ENCODE measurements at places on chromosomes 2 and 18.

DNA sequence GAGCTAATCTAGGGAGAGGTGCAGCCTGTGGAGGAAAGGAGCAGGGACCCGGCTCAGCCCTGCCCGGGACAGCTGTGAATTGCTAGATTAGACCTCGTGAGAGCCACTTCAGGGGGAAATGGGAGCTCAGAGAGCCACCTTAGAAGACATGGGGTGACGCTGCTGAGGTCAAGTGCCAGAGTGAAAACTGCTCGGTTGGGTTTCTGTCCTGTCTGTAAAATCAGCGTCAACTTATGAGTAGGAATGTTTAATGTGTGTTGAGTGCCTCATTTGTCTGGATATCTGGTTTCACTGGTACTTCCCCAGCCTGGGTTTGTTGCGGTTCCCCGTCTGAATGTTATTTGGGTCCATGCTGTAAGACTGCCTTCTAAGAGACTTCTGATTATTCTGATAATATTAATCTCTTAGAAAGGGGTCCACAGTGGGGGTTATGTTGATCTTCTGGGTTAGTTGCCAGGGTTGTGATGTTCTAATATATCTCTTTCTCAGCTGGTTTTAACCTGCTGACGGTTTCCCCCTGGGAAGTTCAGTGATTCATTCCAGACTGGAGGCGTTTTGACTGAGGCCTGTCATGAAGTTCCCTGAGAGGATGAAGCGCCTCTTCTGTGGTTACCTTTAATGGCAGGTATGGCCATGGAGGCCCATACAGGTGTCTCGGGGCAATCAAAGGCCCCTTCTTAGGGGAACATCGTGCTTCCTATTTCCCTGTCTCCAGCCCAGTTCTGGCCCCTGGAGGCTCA, 175.9 kb downstream of the SH3RF3 start:
- DNase-seq = no peak

- no peak for DNase-seq
Observed at GRCh38 chr2:10919771-10920621, 8.3 kb downstream of the KCNF1 start.

- no peak for DNase-seq
Observed at GRCh38 chr2:240051697-240052096, 1.6 kb downstream of the OR6B3 start.

DNA sequence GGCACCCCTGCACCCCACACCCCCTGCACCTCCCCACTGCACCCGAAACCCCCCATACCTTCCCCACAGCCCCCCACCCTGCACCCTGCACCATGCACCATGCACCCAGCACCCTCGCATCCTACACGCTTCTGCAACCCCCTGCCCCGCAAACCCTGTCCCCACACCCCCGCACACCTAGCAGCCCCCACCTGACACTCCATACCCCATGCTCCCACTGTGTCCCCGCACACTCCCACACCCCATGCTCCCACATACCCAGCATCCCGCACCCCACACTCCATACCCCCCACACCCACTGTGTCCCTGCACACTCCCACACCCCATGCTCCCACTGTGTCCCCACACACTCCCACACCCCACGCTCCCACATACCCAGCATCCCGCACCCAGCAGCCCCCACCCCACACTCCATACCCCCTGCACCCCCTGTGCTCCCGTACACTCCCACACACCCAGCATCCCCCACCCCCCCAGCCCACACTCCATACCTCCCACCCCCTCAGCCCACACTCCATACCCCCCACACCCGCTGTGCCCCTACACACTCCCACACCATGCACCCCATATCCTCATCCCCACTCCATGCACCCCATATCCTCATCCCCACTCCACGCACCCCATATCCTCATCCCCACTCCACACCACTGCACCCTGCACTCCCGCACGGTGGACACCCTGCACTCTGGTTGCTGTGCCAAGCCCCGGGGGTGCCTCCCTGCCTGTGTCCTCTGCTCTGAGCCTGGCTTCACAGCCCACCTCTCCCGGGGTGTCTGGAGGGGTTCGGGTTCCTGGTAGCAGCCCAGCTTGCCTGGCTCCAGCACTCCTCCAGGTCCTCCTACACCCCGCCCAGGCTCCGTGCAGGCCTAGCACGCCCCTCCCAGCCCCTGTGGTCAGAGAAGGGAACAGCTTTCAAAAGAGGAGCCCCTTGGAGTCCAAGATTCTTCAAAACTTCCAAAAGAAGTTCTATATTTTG, 93.9 kb upstream of the CTDP1 start:
- peak; percentile 8 for DNase-seq

DNA sequence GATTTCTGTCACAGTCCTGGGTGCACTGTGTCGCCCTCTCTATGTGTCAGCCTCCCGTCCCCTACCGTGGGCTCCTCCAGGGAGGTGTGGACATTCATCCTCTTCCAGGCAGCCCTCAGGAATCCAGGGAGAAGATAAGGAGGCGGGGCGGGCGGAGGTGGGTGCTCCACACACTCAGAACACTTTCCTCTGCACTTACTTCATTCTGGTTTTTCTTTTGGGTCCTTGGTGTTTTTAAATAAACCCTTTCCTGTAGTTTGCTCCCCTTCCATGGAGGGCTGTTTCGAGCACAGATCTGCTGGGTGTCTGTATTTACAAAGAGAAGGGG, 183.9 kb downstream of the FAM210A start:
- no peak for DNase-seq

DNA sequence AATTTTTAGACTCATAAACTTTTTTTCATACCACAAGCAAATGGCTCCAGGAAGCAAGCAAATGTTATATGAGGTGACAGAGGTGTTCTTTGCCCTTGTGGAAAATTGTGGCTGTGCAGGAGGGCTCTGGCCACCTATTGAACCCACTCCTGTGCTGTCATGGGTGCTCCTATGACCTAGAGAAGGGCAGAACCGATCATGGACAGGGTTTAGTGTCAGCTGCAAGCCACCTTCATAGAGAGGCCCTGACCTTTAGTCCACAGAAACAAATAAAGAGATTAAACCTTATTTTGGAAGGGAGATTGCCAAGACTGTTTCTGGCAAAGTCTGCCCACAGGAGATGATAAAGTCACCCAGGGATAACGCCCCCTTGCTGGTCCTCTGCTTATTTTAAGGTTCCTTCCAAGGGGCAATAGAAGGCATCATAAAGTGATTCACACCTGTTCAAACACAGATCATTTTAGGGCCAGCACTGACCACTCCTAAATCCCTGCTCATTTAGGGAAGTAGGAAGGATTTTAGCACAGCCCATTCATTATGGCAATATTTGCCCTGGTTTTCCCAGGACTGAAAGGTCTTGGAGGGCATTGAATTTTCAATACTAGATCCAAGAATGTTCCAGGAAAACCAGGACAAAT, 26.1 kb upstream of the STAT4 start:
- no peak for DNase-seq

DNA sequence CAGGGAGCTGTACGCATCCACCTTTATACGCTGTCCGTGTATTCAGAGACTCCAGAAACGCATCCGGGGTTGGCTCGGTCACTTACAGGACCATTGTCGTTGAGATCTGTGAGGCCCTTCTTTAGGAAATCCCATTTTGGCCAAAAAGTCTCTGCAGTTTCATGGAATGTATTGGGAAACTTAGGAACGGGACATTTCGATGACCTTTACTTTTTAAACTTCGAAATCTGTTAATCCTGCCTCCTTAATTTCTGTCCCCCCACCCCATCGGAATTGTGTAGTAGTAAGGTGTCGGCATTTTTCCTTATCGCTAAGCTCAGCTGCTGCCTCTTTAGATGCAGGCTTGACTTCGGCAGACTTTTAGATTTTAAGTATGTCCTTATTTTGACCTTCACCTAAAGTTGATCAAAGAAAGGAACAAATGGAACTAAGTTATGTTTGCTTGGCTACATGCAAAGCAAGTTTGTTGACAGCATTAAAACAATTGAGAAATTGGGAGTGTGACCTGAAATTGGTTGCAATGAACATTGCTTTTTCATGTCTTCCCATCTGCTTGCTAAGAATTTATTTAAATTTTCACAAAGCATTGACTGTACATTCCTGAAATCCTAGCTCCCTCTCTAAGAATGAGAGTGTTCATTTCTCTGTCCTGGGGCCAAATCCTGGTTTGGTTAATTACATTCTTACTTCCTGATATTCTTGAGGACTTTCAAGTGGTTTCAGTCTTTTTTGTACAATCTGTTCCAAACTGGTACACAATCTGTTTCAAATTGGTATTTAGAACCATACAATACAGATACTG, 884 bp upstream of the RAPH1 start:
- DNase-seq = no peak

DNA sequence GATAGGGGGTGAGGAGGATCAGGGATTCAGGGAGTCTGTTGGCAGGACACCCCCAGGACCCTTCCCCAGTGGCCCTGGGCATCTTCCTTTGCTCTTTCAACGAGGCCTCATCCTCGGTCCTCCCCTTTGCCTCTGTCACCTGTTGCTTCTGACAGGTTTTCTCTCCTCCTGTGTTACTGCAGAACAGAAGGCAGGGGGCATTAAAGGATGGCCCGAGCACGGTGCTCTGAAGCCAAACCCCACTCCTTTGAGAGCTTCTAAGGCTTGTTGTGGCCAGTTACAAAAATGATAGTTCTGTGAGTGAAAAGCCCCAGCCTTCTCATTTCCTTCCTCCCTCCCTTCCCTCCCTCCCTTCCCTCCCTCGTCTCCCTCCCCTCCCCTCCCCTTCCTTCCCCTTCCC, 82.5 kb downstream of the THNSL2 start:
- no peak for DNase-seq

DNA sequence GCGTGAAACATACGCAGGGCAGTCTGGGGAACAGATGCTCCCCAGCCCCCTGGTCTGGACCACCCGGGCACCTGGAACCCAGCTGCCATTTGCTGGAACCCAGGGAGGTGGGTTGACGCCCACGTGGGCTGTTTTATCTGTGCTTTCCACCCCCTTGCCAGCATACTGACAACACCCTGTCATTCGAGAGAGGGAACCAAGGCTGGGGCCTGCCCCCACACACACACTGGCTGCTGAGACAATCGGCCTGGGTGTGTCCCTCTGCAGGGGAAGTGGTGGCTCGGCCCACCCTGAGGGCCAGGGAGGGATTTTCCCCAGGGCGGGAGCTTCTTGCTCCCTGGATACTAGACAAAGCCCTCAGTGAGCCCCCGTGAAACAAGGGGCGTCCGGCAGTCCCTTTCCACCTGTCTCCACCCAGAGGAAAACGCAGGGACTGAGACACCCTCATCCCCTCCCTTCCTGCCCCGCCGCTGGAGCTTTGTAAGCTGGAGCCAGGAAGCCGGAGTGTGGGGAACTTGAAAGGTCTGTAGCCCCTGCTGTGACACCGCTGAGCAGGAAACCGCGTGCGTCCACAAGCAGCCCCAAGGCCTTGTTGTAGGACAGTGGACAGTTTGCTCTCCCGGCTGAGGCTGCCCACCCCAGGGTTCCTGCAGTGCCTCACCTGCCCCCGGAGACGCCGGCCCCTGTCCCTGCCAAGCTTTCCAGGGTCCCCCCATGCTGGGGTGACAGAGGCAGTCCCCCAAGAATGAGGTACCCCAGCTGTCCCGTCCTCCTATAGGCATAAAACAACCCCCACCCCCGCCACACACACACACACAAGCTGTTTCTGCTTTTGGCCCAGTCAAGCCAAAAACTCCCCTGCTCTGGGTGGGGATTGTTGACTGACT, 14.1 kb upstream of the KLF11 start:
- peak; percentile 64 for DNase-seq

DNA sequence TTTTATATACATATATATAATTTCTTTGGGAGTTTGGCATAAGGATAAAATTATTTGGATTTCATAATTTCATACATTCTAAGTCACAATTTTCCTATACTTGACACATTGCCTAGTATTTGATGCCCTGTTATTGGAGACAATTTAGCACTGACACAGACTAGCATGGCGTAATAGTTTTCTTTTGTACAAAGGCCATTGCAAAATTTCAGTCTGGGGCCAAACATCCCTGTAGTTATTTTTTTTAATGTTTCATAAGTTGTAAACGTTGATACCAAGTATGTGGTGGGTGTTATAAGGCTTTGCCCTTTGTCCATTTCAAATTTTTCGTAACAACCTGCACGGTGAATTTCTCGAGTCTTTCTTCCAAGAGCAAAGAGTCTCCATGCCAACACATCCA, 95.7 kb upstream of the NRP2 start:
- DNase-seq = no peak

GRCh38 chr2:140863713-140864112, 1267.1 kb downstream of the LRP1B start:
- no peak for DNase-seq

- no peak for DNase-seq
Observed at GRCh38 chr2:227127201-227127600, 36.8 kb downstream of the COL4A4 start.

DNA sequence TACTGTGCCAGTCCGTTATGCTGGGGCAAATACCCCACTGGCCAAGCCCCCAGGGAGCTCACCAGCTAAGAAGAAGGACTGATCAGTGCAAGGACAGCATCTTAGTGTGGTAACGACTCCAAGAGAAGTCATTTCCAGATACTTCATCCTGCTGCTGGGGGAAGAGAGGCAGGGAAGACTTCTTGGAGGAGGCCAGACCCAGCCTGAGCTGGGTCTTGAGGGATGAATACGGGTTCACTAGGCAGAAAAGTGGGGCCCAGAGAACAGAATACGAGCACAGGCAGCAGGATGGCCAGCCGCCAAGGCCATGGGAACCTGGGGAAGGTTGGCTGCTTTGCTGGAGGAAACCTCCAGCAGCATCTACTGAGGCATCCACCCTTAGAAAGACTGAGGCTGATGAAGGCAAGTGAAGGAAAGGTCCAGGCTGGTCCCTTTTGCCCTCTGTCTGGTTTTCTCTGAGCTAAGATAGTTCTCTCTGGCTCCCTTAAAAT, 84.1 kb downstream of the GLI2 start:
- no peak for DNase-seq

- DNase-seq = no peak
Observed at GRCh38 chr18:36757991-36758390, 70.8 kb downstream of the TPGS2 start.

DNA sequence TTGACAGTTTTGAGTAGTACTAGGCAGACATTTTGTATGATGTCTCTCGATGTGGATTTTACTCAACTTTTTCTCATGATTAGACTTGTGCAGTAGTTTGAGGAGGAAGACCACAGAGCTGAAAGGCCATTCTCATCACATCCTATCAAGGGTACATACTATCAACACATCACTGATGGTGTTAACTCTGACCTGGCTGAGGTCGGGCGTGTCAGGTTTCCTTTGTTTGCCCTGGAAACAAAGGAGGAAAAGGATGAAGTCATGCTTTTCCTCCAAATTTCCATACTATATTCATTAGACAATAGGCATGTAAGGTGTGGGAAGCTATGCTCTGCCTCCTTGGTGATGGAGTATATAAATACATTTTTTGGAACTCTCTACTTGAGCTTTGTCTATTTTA, 211.1 kb downstream of the DSEL start:
- no peak for DNase-seq

DNA sequence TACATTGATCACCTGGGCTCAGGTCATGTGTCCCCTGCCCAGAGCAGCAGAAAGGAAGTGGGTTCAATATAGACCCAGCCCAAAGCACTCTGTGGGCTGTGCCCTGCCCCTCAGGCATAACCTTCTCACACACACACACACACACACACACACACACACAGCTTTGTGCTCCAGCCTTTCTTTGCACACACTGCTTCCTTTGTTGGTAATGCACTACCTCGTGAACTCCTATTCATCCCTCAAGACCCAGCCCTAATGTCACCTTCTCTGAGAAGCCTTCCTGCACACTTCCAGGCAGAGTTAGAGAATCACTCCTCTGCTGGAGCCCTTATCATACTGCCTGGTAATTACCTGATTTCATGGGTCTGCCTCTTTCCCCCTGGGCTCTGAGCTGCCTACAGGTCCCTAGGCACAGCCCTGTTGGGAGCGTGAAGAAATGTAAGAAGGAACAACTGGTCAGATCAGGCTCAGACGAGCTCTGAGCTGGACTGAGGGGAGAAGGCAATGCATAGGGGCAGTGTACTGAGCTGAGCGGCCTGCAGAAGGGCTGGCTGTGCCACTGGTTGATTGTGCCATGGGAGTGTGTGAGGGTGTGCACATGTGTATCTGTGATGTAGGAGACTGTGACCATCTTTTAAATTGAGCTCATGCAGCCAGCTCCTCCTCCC, 210.3 kb downstream of the GLI2 start:
- DNase-seq = no peak
